Hypothalamus (tissue), 51 donors: ENCODE measurements at places on chromosomes 3 and 15.

GRCh38 chr15:87731630-87732029 lies 524.9 kb downstream of the NTRK3 start:
- DNase-seq = no peak

GRCh38 chr3:55801068-55801467 lies 314.0 kb upstream of the WNT5A start:
- no peak for DNase-seq

DNA sequence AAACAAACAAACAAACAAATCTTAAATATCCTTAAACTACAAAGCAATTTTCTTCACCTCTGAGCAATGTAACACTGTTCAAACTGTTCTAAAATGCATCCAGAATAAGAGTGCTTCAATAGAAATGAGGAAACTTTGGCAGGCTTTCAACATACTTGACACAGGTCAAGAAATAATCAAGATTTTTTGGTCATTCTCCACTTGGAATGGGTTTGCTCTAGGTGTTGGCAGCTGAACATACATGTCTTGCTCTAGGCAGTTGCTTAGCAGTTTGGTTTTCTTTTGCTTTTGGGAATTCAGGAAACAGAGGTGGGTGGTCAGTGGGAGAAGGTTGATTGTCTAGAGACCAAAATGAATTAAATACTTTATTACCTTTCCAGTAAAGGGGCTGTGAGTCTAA lies 1.4 kb upstream of the LRRC3B start:
- no peak for DNase-seq

- no peak for DNase-seq
Measured at GRCh38 chr3:72308641-72309040, 523.7 kb upstream of the PROK2 start.

GRCh38 chr3:157238457-157238856 lies 78.5 kb upstream of the CCNL1 start:
- DNase-seq = no peak

DNA sequence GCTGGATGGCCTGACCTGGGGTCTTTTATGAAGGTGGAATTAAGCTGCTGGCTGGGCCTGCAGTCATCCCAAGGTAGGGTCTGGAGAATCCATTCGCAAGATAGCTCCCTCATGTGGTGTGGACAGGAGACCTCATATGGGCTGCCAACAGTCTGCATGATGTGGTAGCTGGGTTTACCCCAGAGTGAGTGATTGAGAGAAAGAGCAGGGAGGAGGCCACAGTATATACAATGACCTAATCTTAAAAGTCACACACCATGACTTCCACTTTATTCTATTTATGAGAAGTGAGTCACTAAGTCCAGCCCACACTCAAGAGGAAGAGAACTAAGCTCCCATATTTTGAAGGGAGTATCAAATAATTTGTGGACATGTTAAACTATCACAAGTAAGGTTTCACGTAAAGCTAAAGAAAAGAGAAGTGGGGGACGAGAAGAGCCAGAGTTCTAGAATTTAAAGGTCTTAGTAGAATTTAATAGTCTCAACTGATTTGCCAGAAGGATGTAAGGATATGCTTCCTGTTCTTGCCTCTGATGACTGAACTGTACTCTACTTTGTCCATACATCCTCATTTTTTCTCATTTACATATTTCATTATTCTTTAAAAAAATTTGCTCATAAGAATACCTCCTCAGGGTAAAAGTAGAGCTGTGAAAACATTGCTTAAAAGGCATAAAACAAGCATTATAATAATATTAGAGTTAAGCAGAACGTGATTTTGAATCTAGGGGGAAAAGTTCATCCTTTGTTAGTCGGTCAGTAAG lies 184.4 kb downstream of the PEX5L start:
- no peak for DNase-seq

DNA sequence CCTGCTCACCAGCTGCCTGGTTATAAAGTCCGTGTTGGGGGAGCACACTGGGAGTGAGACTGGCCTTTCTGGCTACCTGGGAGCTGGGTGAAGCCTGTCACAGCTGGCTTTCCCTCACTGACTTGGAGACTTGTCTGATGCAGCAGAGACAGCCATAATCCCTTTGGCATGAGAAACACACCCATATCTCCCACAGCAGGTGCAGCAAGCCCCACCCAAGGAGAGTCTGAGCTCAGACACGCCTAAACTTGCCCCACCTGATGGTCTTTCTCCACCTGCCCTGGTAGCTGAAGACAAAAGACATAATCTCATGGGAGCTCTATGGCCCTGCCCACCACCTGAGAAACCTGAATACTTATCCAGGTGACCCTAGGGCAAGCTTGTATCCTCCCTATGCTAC lies 54.8 kb downstream of the NMD3 start:
- no peak for DNase-seq

GRCh38 chr15:61483599-61483998 lies 254.5 kb upstream of the RORA start:
- DNase-seq = no peak

DNA sequence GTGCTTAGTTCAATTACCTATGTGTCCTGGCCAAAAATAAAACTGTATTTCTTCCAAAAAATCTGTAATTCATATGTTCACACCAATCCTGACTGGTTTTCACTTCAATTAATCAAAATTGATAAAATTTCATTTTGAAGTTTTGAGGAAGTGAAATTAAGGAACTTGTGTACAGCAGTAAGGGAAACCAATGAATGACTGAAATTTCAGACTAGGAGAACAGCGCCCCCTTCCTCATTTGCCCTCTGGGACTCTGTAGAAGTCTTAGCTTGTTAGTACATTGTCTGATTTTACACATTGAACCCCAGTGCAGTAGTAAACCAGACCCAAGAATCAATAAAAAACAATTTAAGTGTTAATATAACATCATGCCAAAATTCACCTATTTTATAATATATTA lies 495.3 kb upstream of the AGTR1 start:
- no peak for DNase-seq

DNA sequence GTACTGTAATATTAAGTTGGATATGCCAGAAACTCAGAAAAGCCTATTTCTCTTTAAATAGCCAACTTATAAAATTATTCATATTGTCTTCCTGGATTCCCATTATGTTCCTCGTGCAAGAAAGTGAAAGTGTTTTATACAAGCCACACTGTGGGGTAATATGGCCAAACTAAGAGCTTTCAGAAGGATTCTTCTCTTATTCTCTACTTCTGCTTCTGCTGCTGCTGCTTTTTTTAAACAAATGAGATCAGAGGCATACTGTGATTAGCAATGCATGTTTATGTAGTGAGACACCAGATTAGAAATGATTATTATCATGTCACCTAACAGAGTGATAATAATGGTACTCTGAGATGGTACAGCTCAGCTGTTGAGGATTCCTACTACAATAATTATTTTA lies 1026.5 kb upstream of the CFAP20DC start:
- DNase-seq = no peak

GRCh38 chr3:82462977-82463376 lies 701.5 kb upstream of the GBE1 start:
- no peak for DNase-seq

DNA sequence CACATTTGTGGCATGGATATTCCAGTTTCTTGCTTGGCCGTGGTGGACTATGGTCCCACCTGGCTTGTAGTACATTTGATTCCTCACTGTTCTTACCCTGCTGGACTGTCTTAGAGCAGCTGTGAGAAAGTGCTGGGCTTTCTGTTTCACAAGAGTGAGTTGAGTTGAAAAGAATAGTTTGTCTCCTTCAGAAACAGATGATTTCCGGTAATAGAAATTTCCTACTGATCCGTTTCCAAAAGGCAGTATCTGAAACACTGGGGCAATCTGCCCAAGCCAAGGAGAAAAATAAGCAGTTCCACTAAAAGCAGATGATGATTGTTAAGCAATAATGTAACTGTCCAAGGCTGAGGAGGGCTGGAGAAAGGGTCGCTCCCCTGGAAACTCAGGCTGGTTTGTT lies 96.0 kb downstream of the SUCLG2 start:
- DNase-seq = no peak

GRCh38 chr15:76146812-76147211 lies 87.0 kb downstream of the TMEM266 start:
- DNase-seq = no peak

GRCh38 chr15:91891788-91892345 lies 38.4 kb downstream of the SLCO3A1 start:
- DNase-seq = no peak
